ENCODE measurements at places on chromosomes 2 and 18.

GRCh38 chr2:174632841-174633622 is 35.4 kb upstream of the WIPF1 start:
- DNase-seq: peak; percentile 30

GRCh38 chr2:216424274-216424673 is 12.0 kb downstream of the SMARCAL1 start:
- no peak for DNase-seq

GRCh38 chr2:232929303-232930058 is 59.4 kb downstream of the SNORC start:
- no peak for DNase-seq

DNA sequence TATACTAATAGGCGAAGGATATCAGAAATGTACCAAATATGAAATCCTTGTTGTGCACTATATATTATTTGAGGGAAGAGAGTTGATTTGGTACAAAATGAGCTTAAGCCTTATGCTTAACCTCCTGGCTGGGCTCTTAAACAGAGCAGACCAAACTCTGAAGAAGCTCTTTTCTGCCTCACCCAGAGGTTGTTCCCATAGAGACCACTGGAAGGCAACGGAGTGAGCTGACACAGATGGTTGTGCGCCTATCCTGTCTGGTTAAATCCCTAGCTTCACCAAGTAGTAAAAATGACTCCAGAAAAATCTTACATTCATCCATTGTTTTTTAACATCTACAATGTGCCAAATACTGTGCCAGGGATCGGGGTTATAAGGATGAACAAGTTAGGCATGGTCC is 55.9 kb upstream of the NOL4 start:
- no peak for DNase-seq

- DNase-seq: no peak
Observed at GRCh38 chr2:15950088-15950952, 10.0 kb downstream of the MYCN start.

- DNase-seq: no peak
Observed at GRCh38 chr2:207863345-207863744, 93.6 kb upstream of the FZD5 start.

DNA sequence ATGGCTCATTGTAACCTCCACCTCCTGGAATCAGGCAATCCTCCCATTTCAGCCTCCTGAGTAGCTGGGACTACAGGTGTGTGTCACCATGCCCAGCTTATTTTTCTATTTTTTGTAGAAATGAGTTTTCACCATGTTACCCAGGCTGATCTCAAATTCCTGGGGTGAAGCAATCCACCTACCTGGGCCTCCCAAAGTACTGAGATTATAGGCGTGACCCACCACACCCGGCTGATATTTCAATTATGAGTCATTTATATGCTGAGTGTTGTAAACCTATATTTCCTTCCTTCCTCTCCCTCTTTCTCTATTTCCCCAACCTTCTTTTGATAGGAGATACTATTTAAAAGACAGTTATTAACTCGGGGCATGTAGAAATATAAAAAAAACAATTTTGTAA is 469.6 kb upstream of the ID2 start:
- no peak for DNase-seq

- DNase-seq: no peak
Observed at GRCh38 chr2:199603721-199604291, 146.1 kb upstream of the SATB2 start.

DNA sequence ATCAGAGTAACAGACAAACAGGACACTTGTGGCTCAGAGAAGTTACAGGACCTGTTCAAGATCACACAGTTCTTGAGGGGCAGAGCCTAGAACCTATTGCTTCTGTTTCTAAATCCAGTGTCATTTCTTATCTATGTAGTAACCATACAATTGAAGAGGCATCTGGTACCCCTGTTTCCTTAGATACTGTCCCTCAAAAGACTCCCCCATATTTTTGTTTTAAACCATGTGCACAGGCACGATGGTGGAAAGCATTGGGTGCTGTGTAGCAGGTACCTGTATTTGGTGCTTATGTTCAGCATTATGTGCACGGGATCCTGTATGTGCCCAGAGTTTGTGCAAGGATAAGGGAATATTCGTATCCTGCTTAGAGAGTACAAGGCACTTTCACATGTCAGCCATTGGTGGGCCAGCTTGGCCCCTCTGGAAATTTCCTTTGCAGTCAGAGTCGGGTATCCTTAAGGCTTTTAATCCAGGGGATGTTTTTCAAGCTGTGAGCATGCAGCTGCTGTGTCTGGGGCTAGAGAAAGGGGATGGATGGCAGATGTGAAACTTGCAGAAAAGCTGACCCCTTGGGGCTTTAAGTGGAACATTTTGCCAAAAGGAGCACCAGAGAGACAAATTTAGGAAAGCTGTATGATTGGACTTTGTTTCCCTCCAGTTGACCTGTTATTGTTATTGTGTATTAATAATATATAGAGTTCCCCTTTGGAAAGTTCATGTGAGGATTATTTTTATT is 2.1 kb downstream of the LBH start:
- DNase-seq: no peak

- no peak for DNase-seq
Observed at GRCh38 chr2:212528106-212528856, 10.3 kb downstream of the ERBB4 start.

DNA sequence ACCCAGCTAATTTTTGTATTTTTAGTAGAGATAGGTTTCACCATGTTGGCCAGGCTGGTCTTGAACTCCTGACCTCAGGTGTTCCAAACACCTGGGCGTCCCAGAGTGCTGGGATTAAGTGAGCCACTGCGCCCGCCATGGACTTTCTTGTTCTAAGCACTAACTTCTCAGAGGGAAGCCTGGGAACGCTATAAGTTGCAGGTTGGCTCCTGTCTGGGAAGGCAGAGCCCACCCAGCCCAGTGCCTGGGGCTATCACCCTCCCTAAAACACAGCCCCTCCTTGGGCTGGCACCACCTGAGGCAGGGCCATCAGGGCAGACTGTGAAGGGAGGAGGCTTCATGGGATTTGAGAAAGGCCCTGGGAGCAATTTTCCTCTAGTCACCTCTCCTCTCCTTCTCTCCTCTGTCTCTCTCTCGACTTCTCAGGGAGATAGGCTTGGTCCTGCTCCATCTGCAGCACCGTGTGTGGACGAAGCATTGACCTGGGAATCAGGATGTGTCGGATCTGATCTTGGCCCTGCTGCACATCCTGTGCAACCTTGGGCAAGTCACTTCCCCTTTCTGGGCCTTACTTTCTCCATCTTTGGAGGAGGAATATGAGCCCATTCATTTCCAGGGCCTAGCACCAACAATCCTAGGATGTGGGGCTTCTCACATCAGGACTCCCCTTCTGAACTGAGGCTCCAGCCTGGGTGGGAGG is 10.9 kb downstream of the PSD4 start:
- no peak for DNase-seq

- DNase-seq: no peak
Observed at GRCh38 chr2:70717431-70718038, 50.5 kb downstream of the ADD2 start.

- no peak for DNase-seq
Observed at GRCh38 chr18:36311026-36311570, 13.6 kb downstream of the FHOD3 start.

- DNase-seq: no peak
Observed at GRCh38 chr2:101344137-101344536, 35.6 kb upstream of the RNF149 start.

GRCh38 chr2:240444464-240444863 is 9.0 kb downstream of the GPC1 start:
- no peak for DNase-seq

DNA sequence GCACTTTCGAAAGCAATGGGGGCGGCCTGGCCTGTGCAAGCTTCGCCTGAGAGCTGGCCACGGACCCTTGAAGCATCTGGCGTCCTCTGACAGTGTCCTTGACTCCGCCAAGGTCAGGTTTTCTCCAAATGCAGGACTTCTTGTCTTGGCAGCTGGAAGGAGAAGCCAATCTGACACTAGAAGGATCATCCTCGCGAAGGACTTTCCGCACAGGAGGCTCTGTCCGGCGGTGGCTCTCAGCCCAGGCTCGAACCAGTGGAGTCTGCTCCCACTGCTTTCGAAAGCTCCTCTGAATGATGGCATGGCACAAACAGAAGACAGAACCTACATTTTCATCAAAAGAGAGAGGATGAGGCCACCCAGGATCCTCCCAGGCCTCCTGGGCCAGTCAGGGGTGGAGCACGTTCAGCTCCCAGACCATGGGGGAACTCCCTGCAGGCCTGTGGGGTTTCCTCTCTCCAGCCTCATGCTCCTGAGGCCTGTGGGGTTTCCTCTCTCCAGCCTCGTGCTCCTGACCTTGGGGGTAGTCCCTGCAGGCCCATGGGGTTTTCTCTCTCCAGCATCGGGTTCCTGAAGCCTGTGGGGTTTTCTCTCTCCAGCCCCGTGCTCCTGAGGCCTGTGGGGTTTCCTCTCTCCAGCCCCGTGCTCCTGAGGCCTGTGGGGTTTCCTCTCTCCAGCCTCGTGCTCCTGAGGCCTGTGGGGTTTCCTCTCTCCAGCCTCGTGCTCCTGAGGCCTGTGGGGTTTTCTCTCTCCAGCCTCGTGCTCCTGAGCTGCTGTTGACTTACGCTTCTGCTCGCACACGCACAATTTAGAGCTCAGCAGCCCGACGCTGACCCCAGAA is 396.5 kb upstream of the SALL3 start:
- DNase-seq: no peak

- DNase-seq: no peak
Observed at GRCh38 chr2:177316756-177317155, 52.2 kb upstream of the NFE2L2 start.

DNA sequence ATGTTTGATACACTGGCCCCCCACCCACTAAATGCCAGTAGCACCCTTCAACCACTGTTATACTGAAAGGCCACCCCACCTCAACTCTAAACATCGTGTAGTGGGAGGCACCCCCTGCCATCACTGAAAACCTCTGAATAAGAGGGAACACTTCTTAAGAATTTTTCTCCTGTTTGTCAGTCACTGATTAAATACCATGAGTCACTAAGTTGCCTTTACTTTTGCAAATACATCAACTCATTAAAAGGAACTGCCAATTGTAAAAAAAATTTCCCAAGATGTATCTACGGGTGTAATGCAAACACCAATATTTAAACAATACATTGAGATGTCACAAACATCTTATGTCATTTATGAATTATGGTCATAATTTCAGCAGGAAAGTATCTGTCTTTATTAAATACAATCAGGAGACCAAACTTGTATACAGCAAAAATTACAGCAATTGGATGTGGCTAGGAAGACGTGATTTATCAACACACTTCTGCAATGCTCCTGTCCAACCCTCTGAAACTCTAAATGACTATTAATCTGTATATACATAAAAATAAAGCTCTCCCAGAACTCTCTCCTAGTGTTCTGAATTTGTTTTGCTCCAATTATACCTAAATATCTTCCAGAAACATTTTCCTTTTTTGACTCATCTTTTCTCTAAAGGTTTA is 144.1 kb upstream of the STK17B start:
- DNase-seq: no peak

- DNase-seq: no peak
Observed at GRCh38 chr18:32529722-32530420, 59.2 kb upstream of the GAREM1 start.

DNA sequence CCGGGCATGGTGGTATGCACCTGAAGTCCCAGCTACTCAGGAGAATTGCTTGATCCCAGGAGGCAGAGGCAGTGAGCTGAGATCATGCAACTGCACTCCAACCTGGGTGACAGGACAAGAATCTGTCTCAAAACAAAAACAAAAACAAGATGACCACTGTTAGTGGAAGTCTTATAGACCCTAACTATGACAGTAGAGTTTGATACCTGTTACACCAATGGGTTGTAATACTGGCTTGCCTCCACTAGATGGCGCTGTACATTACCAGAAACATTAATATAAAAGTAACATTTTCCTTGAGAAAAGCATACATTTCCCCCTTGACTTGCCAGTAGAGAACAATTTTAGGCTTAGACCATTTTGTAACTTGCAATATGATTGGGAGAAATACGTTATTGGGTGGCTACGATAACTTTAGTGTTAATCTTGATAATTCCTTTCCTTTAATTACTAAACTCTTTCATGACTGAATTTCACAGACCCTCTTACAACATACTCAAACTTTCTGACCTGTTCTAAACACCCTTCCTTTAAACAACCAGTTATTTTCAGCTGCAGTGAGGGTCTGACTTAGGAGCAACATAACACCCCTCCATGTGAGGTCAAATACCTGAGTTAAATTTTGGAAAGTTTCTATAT is 19.5 kb downstream of the SLC25A52 start:
- DNase-seq: peak; percentile 32

DNA sequence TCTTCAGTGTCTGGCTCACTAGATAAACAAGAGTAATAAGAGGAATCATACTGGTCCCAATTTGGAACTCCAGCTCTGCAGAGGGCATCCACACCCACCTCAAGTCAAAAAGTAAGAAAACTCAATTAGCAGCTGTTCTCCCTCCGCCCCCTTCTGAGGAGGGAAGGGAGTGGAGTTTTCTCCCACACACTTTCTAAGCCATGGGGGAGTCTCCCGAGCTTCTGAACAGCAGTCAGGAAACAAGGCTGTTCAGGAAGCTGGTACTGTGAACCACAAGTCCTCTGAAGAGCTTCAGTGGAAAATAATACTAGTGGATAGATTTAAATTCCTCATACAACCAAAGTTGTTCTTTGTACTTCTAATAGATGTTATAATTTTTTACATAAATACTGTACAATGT is 32.9 kb upstream of the SPTBN1 start:
- DNase-seq: no peak

DNA sequence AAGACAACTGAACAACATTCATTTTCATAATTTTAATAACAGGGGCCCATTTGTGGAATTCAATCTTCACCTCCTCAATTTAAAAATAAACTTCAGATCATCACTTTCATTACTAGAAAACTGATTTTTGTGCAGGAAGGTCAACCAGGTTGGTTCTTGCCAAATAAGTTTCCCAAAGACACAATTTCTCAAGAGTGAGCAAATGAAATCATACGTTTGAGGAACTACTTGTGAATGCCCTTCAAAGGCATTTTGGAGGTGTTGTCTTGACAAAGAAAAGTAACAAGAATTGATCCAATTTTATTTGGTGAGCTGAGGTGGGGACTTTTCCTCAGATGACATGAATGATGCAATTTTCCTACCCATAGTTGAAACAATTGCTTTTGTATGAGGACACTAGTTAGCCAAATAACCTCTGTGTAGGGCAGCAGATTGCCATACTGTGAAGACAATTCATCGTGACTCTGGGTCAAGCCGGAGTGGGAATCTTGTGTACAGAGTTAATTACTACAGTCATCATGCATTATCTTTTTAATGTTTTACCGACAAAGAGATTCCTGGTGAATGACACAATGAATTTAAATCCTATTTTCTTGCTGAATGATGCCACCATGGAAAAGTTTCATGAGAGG is 121.8 kb downstream of the TGFA start:
- DNase-seq: no peak

GRCh38 chr2:86003967-86004366 is 101.7 kb downstream of the POLR1A start:
- no peak for DNase-seq

- no peak for DNase-seq
Observed at GRCh38 chr2:28209864-28210263, 182.8 kb upstream of the FOSL2 start.

DNA sequence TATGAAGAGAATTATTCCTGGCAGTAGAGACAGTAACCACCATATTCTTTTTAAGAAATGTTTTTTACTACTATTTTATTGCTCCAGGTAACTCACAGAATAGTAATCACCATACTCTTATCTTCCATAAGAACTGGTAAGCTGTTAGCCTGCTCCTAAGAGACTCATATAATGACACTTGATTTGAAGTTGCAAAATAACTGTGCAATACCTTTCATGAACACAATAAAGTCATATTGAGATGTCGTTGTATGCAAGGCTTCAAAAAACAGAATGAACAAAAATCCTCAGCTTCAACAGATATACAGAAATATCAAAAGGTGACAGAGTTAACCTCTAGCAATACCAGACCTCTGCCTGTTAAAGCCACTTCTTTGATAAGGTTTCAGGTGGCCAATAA is 360.1 kb downstream of the NBAS start:
- no peak for DNase-seq

GRCh38 chr2:68103709-68104055 is 40.9 kb upstream of the C1D start:
- DNase-seq: no peak
